ENCODE measurements at places on chromosomes 13 and 19.

- no peak for DNase-seq
Observed at GRCh38 chr13:32902029-32902780, 114.0 kb upstream of the KL start.

- DNase-seq = no peak
Observed at GRCh38 chr13:40999416-40999815, 19.7 kb downstream of the ELF1 start.

GRCh38 chr13:51270623-51271415 lies 48.6 kb downstream of the FAM124A start:
- DNase-seq = no peak

- DNase-seq = no peak
Observed at GRCh38 chr19:40976134-40976533, 14.9 kb upstream of the CYP2B6 start.

DNA sequence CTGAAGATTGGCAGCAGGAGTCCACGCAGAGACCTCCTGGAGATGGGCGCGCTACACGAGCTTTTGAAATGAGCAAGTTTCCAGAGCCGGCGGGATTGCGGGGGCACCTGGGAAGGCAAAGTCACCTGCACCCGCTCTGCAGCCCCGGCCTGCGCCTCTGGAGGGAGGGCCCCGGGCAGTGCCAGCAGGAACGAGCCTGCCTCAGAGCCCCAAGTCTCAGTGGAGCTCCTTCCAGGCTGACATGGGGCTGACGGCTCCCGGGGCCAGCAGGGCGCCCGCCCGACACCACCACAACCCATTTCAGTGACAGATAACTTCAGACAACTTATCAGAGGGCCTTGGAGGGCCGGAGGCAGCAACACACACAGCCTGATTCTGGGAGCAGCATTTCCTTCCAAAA lies 45.0 kb downstream of the RASA3 start:
- no peak for DNase-seq

GRCh38 chr13:107284173-107284572 lies 716.2 kb upstream of the ARGLU1 start:
- no peak for DNase-seq

DNA sequence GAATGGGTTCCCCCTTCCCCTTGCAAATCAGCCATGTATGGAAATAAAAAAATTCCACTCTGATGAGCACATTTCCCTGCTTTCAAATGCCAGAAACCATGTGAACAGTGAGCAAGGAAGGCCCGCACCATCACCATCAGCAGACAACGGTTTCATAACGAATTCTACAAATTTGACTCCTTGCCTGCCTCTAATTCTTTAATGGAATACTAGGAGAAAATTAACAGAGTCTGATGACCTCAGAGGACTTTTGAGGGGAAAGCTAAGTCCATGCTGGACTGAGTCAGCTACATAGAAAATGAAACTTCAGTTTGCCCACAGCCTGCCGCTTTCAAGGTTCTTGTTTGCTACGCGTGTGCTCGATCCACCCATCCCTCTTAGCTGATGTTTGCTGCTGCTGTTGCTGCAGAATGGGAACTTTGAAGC lies 46.7 kb upstream of the KL start:
- no peak for DNase-seq

DNA sequence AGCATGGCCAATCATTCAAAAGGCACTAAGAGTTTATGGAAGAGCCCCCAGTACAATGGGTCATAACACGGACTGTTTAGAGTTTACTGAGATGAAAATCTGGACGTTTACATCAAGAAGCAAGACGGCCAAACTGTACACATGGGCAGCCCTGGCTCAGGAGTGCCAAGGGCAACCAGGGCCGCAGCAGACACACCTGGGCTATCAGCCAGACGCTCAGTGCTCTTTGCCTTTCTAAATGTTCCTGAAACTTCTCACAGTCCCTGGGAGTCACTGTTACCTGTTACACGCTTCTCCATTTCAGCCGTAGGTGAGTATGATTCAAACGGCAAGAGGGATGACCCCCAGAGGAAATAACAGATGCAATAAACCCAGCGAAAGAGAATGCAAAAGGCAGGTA lies 64.5 kb downstream of the ABCC4 start:
- no peak for DNase-seq

DNA sequence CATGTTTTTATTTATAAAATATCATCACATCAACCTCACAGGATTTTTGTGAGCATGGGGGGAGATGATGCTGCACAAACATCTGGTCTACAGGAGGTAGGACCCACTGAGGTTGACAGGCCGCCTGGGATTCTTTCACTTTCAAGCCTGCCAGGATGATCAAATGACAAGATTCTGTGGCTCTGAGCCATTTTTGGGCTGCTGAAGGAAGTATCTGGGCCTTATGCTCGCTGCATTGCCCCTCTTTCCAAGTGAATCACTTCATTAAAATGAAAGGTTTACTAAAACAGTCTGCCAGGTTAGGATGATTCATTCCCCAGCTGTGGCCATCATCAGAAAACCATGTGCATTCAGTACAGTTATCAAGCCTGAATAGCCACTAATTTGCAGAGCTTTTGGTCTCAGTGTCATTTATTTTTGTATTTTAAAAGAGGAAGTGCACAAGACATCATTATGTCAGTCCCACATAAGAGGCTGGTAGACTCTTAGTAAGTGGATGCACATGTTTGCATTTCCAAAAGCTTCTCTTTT lies 34.4 kb downstream of the STARD13 start:
- DNase-seq = no peak

DNA sequence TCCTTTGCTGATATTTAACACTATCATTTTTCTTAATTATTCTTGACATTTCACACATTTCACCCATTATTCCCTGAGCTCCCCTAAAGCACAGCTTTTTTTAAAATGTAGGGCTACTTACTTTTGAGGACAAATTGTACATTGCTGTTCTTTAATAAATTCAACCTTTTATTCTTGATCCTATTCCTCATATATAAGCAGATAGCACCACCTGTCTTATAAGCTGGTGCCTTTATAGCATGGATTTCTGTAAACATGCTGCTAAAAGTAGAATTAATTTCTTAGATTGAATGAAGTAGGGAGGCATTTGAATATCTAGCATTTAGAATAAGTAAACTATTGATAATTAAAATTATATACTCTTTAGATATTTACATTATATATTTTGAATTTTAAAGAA lies 603.4 kb upstream of the PCDH9 start:
- DNase-seq = no peak

DNA sequence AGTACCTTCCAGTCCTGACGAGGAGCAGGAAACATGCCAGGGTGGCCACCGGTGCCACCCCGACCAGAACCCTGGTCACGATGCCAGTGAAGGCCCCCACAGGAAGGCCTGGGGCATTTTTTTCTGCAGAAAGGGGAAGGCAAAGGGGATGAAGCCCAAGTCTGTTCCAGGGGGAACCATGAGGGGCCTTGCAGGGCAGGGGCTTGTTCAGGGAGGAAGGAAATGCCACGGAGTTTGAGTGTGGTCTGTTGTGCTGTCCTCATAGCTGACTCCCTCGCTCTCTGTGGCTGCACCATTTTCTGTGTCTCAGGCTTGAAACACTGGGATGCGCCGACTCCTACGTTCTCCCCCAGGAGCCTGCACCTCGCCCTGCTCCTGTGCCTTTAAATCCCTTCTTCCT lies 27.5 kb upstream of the CEACAM1 start:
- no peak for DNase-seq

- no peak for DNase-seq
Observed at GRCh38 chr13:106212386-106213010, 323.0 kb downstream of the EFNB2 start.
